ENCODE measurements at places on chromosomes 7 and 10.

DNA sequence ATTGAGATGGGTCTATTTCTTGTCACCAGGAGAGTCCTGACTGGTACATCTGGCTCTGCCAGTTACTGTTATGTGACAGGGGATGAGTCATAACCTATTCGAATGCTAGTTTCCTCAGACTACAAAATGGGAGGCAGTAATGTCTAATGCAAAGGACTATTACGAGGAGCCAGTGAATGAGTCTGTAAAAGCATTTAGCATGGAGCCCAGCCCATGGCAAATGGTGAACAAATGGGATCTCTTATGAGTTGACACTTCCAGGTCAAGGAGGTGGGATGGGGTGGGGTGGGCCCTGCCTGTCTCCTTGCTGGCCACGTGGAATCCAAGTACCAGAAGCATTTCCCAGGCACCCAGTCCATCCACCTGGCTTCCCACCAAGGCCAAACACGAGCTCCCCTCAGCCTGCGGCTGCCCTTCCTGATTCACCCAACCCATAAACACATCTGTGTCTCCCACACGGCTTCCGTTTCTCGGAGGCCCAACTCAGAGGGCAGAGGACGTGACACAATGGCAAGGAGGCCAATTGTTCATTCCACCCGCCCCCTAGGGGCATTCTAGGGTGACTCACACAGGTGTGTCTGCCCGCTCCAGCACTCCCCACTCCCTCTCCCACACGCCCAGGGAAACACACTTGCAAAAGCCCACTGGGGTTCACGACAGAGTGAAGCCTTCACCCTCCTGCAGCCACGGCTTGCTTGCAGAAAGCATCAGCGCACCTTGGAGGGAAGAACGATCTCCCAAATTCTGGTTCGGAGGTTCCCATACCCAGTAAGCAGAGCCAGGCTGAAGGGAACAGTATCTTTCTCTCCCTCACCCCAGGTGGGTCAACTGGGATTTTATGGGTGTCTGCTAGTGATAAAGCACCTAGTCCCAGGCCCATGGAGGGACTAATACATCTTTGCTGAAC lies 109.8 kb downstream of the SH3PXD2A start:
- DNase-seq: no peak

DNA sequence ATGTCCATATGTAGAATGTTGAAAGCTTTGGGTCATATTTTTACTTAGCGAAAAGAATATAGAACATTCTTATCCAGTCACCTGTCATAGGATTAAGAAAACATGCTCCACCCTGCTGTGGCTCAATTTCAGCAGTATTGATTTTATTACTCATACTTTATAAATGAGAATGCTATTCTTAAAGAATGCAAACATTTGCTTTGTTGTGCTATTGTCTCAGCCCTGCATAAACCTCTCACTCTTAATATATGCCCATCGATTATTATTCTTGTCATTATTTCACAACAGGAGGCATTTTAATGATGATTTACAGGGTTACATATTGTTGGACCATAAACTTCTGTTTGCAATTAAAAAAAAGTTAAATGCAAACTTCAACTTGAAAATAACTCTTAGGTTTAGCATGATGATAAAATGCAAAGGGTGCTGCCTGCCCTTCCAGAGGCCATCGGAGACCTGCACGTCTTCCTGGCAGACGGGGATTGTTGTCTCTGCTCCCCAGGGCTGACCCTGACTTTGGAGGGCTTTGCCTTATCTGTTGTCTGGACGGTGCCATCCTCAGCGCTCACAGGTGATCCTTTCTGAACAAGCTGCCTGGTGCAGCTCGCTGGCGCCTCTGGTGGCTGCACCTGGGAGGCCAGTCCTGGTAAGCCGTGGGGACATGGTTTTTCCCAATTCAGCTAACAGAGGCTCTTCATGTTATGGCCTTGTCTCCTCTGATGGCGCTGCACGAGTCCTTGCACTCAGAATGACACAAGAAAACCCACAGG lies 50.0 kb upstream of the SHH start:
- DNase-seq: no peak

DNA sequence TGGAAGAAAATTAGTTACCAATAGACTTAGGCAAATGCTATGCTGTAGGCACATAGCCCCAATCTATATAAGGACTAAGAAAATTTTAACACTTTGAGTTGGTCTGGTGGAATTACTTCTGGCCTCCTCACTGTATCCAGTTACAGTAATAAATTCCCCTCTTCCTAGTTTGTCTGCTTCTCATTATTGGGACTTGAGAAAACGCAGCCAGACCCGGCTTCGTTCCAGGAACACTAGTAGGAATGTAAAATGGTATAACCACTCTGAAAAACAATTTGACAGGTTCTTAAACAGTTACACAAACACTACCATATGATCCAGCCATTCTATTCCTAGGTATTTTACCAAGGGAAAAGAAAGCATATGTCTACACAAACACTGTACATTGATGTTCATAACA lies 150.2 kb downstream of the VPS50 start:
- DNase-seq: no peak

DNA sequence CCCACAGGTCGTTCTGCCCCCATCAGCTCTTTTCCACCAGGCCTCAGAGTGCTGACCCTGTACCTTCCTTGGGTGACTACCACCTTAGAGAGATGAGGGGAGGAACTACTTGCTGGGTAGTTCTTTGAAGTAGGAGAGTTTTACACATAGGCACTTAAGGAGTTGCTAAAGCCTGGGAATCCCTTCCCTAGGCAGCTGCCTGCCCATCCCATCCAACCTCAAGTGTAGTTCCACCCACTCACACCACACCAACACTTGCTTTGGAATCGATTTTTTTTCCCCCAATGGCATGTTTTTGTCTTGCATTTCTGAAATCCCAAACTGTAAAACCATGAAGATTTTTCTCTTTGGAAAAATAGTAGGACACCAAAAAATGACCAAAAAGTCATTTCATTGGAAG lies 47.7 kb downstream of the FBXW4 start:
- DNase-seq: no peak

GRCh38 chr10:46557319-46558121 lies 1.1 kb upstream of the GPRIN2 start:
- no peak for DNase-seq

DNA sequence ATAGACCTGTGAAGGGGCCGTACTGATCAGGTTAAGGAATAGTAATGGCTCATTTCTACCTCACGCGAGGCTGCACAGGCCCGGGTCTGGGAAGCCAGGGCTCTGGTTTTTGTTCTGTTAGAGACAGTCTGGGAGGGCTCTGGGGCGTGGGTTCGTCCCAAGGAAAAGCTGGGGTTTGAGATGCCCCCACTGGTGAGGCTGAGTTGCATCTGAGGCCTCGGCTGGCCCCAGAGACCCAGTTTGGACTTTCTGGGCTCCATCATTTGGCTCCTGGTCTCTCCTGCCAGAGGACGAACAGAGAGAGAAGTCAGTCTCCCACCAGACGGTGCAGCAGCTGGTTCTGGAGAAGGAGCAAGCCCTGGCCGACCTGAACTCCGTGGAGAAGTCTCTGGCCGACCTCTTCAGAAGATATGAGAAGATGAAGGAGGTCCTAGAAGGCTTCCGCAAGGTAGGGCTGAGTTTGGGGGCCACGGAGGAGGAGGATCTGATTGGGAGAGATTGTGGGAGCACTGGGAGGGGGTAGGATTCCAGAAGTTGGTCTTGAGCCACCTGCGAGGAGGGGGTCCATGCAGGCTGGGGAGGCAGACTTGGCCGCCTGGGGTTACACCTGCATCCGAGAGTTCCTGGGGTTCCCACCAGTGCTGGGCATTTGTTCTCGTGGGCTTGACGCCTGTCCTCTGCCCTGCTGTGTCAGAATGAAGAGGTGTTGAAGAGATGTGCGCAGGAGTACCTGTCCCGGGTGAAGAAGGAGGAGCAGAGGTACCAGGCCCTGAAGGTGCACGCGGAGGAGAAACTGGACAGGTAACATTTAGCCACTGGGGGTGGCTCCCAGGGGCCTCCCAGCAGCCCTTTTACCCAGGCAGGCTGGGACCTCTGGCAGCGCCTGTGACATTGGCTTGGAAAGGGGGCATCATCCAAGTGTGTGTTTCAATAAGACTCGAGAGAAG lies 22.5 kb upstream of the BTBD16 start:
- DNase-seq: no peak

DNA sequence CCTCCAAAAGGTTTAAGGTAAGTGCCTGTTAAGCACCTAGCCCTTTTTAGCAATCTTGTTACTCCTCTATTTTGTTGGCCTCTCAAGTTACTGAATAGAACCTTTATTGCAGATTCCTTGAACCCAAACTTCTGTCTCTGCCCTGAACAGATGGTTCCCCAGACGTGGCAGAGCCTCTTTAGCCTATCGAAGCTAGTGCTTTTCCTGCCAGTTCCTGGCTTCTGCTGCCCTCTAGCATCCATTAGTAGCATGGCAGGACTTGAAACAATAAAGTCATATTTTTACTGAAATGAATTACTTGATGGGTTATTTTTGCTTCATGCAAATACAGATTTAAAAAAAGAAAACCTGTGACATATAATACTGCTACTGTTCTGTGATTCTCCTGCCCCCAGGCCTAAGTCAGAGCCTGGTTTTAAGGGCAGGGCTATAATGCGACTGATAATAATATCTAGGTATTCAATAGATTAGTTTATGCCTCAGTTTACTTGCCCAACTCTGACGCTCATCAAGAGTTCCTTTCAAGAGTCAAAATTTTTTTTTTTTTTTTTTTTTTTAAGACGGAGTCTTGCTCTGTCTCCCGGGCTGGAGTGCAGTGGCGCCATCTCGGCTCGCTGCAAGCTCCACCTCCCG lies 84.3 kb upstream of the PHF14 start:
- DNase-seq: peak; percentile 56

DNA sequence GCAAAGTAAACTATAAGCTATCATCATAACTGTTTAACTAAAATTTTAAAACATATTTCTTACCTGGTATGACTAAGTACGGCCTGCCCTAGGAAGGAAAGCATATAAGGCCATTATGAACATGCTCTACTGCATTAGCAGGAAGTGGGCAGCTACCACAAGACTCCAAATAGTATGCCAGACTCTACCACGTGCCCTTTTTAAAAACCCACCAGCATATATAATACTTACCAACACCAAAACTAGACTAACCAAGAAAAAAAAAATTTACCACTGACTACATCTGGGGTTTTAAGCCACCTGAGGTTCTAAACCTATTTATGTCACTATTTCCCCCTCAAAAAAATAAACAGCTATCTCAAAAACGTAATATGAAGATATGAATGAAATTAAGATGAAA lies 30.1 kb downstream of the NUDCD3 start:
- no peak for DNase-seq

- no peak for DNase-seq
Observed at GRCh38 chr7:98369726-98370125, 31.2 kb downstream of the BAIAP2L1 start.

DNA sequence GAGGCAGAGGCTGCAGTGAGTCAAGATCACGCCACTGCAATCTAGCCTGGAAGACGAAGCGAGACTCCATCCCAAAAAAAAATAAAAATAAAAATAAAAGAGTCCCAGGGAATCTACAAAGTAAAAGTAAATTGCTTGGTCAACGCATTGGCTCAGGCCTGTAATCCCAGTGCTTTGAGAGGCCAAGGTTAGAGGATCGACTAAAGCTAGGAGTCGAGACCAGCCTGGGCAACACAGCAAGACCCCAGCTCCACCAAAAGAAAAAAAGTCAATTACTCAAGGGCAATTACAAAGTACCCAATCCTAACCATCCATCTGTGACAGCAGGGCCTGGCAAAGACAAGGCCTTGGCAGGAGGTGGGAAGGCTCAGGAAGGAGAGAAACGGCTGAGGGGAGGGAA lies 127.6 kb upstream of the CALN1 start:
- no peak for DNase-seq

- DNase-seq: no peak
Observed at GRCh38 chr7:41351091-41351490, 351.8 kb downstream of the INHBA start.

GRCh38 chr10:46171661-46172060 lies 115.1 kb upstream of the ANTXRL start:
- DNase-seq: no peak

DNA sequence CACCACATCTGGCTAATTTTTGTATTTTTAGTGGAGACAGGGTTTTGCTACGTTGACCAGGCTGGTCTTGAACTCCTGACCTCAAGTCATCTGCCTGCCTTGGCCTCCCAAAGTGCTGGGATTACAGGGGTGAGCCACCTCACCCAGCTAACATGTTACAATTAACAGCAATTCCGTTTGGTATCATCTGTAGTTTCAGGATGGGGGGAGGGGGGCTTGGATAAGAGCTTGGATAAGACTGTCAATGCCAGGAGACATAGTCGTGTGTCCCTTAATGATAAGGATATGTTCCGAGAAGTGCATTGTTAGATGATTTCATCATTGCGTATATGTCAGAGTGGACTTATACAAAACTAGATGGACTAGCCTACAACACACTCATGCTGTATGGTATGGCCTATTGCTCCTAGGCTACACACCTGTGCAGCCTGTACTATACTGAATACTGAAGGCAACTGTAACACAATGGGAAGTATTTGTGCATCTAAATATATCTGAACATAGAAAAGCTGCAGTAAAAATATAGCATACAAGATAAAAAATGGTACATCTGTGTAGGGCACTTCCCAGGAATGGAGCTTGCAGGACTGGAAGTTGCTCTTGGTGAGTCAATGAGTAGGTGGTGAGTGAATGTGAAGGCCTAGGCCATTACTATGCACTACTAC lies 103.9 kb upstream of the TNS3 start:
- DNase-seq: no peak

DNA sequence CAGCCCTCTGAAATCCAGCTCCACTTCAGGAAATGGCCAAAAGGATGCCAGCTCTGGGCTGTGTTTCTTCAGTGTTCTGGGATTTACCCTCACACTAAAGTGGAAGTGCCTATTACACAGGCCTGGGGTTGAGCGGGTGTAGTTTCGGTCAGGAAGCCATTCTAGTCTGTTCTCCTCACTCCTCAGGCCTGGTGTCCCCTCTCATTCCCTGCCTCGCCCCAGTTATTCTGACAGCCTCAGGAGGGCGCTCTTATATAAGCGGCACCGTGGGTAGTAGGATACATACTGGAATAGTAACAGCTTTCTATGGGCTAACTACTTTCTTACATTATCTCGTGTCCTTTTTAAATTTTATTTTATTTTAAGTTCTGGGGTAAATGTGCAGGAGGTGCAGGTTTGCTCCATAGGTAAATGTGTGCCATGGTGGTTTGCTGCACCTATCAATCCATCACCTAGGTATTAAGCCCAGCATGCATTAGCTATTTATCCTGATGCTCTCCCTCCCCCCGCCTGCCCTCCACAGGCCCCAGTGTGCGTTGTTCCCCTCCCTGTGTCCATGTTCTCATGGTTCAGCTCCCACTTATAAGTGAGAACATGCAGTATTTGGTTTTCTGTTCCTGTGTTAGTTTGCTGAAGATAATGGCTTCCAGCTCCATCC lies 12.2 kb upstream of the LGI1 start:
- DNase-seq: no peak

All from retina (tissue), 1 donor.